Erythroblast (primary cell): ENCODE measurements at places on chromosomes 2 and 18.
A peak's percentile ranks its signal among the peaks of the same experiment; 100 is the strongest.

DNA sequence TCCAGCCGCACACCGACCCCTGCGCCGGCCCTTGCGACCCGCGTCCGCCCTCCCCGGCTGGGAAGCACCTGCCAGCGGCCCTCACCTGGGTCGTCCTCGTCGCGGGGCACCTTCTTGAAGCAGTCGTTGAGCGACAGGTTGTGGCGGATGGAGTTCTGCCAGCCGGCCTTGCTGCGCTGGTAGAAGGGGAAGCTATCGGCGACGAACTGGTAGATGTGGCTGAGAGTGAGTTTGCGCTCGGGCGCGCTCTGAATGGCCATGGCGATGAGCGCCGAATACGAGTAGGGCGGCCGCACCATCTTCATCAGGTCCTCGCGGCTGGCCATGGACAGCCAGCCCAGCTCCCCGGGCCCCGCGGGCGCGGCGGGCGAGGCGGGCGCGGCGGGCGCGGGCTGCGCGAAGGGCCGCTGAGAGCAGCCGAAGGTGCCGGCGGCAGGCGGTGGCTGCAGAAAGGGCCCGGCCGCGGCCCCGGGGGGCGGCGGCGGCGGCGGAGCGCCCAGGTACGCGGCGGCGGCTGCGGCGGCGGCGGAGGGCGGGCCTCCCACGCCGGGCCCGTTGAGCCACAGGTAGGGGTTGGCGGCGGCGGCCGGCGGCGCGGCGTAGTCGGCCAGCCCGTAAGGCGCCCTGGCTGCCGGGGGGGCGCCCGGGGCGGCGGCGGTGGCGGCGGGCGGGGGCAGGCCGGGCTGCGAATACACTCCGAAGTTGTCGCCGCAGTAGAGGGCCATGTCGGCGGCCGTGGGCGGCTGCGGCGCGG is 505 bp downstream of the FOXI3 start:
- DNase-seq = no peak

- DNase-seq = no peak
Observed at GRCh38 chr18:63161761-63162195, 157.8 kb downstream of the BCL2 start.

DNA sequence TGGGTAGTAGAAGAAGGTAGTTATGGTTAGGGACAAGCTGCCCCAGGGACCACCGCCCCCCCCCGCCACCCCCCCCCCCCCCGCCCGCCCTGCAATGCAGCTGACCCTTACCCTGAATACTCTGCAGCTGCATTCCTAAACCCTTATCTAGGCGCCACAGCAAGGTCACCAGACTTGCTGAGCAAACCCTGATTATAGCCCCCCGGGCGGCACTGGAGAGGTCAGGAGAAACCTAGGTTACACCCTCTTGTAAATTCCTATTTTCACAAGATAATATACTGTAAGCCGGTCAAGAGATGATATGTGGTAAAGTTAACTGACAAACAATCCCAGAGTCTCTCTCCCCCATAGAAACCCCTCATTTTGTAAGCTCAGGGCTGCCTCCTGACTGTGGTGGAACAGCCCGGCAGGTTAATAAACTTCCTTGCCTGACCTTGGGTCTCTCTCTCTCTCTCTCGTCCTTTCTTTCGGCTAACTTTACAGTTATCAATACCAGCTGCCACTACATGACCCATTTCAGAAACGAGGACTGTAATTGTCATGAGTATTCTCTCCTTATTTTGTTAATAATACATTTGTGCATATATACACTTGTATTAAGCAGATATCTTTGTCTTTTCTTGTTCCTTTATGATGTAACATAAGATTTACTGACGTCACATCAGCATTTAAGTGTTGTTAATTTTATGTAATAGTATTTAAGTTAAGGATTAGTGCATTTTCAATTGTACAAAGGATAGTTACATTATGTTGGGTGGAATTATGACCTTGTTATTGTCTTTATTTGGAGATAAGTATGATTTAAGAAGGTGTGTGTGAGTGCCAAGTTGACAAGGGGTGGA is 22.8 kb upstream of the SMAD4 start:
- peak; percentile 86 for DNase-seq

DNA sequence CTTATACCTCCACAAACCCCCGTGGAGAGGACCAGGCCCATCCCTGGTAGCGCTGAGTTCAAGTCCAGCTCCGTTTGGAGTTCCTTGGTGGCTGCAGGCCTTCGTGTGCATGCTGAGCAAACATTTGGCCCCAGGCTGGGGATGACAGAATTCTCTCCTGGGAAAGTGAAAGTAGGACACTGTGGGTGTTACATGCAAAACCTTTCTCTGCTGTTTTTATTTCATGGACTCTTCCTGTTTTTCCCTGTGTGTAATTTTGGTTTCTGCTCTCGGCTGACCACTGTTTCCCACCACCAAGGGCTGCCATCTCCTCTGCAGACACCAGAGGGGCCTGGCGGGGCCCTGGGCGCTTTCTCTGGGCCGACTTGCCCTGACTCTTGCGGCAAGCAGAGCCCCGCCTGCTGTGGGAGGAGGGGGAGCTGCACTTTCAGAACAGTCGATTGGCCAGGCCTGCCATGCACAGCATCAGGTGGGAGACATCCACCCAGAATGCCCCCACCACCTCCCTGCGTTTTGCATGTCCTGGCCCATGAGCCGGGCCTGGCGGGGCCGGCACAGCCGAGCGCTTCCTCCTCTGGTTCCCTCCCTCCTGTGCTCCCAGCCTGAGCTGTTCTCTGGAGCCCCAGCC is 102.4 kb downstream of the CABLES1 start:
- no peak for DNase-seq

GRCh38 chr2:219540784-219541504 is 2.7 kb downstream of the CHPF start:
- no peak for DNase-seq

GRCh38 chr2:180905002-180905401 is 75.4 kb upstream of the UBE2E3 start:
- no peak for DNase-seq

DNA sequence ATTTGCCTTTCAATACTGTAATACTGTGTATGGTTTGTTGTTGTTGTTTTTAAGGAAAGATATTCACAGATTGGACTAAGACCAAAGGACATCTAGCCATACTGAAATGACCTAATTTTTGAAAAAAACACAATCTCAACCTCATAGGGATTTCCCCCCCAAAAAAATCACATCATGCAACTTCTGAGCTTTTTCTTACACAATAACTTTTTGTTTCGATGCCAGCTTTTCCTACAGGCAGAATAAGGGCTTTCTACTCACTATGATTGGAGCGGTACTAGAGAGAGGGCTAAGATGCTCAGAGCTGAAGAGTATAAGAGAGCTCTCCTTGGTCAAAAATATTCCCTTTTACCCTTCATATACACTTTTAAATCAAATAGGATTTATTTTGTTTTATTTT is 32.4 kb upstream of the SLC3A1 start:
- DNase-seq = no peak
